PC-3 (cell line): ENCODE measurements at places on chromosomes 4 and X.

DNA sequence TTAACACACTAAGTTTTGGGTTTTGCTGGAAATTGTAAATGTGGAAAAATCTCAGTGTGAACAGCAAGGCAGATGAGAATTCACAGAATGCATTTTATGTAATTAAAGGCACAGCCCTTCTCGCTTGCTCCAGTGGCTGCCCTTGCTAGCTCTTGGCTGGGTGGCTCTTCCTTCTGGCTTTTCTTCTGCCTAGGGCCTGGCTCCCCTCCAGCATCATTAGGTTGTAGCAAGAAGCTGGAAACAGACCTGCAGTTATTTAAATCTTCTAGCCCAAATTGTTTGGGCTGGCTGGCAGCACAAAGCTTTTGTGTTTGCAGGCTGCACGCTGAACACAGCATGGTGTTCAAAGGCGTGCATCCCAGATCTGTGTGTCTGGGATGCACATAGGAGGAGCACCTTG lies 56.5 kb downstream of the LIMCH1 start:
- no peak for DNase-seq

GRCh38 chr4:138761638-138762220 lies 253.9 kb upstream of the NOCT start:
- no peak for DNase-seq

DNA sequence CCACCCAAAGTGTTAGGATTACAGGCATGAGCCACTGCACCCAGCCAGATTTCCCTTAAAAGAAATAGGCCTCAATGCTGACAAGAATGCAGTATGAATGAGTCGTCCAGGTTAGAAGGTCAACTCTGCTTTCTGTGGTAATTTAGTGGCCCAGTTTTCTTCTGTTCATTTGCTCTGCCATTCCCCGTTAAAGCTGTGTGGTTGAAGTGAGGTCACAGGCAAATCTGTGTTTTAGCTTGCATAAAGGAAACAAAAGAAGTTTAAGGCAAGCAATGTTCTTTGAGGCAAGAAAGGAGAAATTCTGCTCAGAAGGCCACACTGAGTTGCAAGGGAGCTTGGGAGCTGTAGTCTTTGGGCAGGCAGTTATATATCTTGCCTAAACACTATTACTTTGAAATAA lies 176.8 kb downstream of the LARP7 start:
- no peak for DNase-seq

- DNase-seq: no peak
Measured at GRCh38 chr4:6671648-6672047, 22.0 kb upstream of the S100P start.

- DNase-seq: no peak
Measured at GRCh38 chr4:183257808-183258207, 62.3 kb downstream of the CLDN22 start.

- no peak for DNase-seq
Measured at GRCh38 chr4:71212216-71212615, 126.6 kb upstream of the SLC4A4 start.

DNA sequence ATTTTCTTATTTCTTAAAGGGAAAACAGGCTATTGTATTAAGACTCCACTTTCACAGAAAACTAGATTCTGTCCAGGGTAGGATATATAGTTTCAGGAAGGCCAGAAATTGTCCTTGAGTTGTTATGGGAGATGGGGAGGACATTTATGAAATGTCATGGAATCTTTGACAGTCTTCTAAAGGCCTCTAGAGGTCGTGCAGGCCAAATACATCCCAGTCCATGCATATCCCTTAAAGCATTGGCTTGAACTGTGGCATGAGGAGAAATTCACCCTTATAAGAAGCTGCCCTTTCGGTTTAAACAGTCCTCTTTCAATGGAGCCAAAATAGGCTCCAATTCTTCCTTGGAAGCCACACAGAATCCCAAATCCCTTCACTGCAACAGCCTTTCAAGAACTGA lies 183.6 kb upstream of the NOCT start:
- DNase-seq: no peak

- DNase-seq: no peak
Measured at GRCh38 chrX:53261355-53261972, 19.9 kb downstream of the IQSEC2 start.

DNA sequence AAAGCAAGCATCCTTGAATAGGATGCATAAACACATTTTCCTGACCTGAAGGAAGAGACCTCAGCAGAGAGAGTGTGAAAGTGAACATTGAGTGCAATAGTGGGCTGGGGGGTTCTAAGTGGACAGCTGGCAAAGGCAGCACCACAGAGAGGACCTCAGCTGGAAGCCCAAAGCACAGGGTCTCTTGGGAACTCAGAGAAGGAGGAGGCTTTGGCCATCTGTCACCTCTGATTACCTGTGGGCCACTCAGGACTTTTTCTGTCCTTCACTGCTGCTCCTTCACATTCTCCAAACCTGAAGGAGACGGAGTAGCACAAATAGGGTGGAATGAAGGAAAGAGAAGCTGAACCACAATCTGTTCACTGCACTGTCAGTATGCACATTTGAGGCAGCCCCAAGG lies 37.9 kb upstream of the FAT4 start:
- no peak for DNase-seq

GRCh38 chrX:12843668-12844279 lies 23.1 kb upstream of the TLR7 start:
- no peak for DNase-seq

DNA sequence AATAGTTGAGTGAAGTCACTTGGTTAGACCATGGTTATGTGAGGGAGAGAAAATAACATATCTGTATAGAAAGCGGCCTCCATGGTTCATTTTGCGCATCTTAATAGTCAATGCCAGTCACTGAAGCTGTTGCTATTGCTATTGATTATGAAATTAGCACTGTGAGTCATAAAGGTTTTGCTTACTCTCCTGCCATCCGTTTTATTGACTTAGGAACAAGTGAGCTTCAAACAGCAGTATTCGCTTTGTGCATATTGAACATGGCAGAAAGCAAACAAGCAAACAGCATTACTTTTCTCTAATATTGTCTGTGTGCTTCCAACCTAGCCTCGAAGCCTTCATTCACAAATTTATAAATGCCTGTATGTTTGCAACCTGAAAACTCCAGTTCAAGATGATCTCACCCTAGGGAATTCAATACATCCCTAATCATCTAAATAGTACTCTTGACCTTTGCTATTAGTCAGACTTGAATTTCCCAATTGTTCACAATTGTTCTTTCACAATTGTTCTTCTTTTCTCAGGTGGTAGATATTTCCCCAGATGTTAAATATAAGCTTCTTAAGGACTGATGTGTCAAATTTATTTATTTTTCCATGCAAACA lies 55.9 kb upstream of the GABRA2 start:
- peak; percentile 7 for DNase-seq

- peak; percentile 41 for DNase-seq
Measured at GRCh38 chrX:133523081-133523487, 107.8 kb upstream of the GPC4 start.

- no peak for DNase-seq
Measured at GRCh38 chrX:133796282-133796681, 189.1 kb downstream of the GPC3 start.

GRCh38 chr4:159443975-159444374 lies 341.1 kb downstream of the RAPGEF2 start:
- no peak for DNase-seq

GRCh38 chr4:65747386-65747785 lies 77.1 kb upstream of the EPHA5 start:
- peak; percentile 26 for DNase-seq

DNA sequence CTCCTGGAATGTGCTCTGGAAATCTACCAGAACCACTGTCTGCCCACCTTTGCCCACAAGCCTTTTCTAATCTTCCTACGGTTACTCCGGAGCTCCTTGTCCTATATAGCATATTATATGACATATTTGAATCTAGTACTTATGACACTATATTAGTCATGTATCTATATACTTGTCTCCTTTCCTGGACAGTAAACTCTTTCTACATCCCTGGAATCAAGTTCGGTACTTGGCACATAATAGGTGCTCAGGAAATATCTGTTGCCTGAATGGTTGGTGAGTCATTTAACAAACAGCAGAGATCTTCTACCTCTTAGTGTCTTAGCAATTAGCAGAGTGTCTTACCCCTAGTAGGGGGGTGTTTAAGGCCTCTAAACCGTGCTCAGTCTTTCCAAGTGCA lies 123.6 kb downstream of the RELL1 start:
- peak; percentile 83 for DNase-seq
